ENCODE measurements at places on chromosomes 16 and 17.

- no peak for DNase-seq
Observed at GRCh38 chr17:2862197-2862596, 66.0 kb downstream of the RAP1GAP2 start.

GRCh38 chr17:15918661-15919259 is 26.2 kb upstream of the ADORA2B start:
- DNase-seq = no peak

DNA sequence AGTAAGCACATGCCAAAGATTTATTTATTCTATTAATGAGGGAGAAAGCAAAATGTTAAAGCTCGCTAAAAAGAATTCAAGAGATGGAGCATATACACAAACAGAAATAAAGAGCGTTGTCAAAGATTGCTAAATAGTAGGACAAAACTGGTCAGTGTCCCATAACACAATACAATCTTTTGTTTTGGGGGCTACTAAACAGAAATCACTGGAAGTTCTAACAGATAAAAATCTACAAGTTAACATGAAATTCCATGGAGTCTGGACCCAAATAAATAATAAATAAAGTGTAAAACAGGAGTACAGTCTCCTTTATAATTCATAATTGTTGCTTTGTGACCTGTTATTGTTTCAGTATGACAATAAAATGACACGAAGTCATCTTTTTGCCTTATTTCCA is 115.2 kb upstream of the CNTNAP4 start:
- no peak for DNase-seq

DNA sequence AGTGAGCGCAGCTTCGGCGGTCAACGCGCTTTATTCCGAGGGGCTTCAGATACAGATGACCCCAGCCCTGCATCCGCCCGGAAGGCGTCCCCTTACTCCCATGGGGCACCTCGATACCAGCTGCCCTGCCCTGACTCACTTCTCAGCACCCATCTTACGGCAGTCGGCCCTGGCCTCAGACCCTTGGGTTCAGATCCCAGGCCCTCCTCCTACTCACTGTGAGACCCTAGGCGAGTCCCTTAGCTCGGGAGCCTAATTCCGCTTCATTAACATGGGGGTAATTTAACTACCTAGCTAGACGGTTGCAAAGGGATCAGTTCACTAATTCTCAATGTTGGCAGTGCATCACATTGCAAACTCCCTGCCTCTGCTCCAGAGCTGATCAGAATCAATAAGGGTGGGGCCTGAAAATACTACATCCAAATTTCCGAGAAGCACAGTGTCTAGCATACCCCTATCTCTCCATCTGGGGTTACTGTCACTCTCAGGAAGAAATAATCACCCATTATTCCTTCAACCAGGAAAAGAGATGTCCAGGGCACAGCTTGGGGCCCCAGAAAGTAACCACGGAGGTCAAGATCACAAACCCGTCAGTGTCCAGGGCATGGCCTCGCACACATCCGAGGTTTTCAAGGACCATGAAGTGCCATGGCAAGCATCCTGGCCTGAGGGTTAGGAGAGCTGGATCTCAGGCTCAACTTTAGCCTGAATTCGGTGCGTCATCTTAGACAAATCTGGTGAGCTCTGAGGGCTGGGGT is 415 bp upstream of the FLOT2 start:
- DNase-seq = no peak

DNA sequence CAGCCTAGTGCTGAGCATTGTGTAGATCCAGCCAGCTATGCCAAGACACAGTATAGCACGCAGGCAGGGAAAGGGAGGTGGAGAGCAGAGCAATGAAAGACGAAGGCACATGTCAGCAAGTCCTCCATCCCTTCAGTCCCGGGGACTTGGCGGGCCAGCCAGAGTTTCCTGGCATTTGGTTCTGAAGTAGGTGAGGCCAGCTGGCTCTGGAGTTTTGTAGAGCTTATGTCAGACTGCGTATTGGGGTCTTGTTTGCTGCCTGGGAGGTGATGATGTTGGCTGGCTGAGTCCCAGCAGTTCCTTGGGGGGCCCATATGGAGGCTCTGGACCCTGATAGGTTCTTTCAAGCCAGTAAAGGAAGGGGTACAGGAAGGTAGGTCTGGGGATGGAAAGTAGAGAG is 55.7 kb upstream of the AKTIP start:
- no peak for DNase-seq

DNA sequence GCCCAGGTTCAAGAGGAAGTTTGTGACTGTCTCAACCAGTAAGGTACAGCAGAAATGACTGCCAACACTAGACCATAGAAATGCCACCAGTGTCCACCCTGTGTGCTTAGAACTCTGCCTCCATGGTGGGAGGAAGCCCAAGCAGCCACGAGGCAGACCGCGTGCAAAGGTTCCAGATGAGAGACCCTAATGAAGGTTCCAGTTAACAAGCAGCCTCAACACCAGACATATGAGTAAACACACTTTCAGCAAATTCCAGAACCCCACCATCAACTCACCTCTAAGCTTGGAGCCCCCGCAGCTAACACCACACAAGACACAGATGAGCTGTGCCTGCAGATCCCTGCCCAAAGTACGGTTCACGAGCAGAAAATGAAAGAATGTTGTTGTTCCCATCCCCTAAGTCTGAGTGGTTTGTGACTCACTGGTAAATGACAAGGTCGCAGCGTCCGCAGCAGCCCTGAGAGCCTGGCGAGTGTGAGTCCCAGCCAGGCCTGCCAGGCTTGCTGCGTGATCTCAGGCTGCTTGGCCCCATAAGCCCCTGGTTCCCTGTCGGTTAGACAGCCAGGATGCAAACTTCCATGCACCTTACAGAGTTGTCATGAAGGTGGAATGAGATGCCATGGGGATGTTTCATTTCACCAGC is 193.7 kb downstream of the C16orf95 start:
- no peak for DNase-seq

GRCh38 chr16:72921106-72921505 is 126.8 kb downstream of the ZFHX3 start:
- no peak for DNase-seq

Measured in T-helper 2 cell (primary cell).